T-helper 1 cell (primary cell): ENCODE measurements at places on chromosomes 13 and 19.

DNA sequence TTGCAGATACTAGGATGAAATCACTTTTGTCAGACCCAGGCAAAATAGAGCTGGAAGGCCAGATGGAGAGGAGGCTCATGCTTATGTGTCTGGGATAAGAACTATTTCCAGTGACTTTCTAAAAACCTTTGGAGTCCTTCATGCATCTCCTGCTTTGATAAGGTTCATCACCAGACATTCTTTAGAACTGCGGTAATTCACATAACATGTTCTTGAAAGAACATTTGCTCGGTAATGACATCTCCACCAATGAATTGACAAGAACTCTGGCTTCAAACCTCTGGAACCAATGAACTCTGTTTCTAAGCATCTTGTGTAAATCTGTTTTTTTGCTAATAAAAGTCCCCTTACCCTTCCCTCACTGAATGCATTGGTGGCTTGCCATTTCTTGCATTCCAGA, 112.0 kb upstream of the KL start:
- DNase-seq: no peak

DNA sequence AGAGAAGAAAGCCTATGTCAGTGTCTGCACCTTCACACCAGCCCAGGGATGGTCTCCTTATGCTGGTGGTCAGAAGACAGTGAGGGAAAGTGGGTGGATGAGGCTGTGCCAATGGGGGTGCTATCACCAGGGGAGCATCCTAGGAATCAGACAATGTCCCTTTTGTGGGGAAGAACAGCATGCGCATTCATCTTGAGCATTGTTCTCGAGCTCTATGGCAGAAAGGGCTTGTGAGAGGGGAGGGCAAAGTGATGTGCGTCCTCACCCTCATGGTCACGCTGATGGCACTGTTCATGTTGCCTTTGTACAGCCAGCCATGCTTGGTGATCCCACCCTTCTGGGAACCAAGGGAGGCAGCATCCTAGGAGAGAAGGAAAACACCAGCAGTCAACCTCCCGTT, 56.1 kb downstream of the DOCK9 start:
- DNase-seq: no peak

GRCh38 chr13:113329656-113330312, 32.7 kb downstream of the LAMP1 start:
- DNase-seq: no peak

GRCh38 chr13:98480915-98481877, 95.7 kb downstream of the STK24 start:
- no peak for DNase-seq

DNA sequence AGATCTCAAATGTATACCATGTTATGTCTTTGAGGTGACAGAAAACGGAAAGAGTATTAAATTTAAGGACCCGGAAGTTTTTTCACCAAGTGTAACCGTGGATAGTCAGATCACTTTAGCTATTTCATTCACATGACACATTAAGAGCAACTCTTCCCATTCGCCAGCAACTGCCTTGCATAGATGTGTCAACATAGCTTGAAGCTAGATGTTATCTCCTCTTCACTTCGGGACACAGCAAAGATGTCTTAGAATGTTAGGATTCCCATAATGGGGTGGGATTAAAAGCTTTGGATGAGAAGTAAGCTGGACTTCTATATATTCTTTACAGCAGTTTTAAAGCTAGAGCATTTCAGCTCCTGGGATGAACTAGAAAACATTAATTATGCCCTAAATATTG, 1135.9 kb upstream of the PCDH20 start:
- DNase-seq: no peak

DNA sequence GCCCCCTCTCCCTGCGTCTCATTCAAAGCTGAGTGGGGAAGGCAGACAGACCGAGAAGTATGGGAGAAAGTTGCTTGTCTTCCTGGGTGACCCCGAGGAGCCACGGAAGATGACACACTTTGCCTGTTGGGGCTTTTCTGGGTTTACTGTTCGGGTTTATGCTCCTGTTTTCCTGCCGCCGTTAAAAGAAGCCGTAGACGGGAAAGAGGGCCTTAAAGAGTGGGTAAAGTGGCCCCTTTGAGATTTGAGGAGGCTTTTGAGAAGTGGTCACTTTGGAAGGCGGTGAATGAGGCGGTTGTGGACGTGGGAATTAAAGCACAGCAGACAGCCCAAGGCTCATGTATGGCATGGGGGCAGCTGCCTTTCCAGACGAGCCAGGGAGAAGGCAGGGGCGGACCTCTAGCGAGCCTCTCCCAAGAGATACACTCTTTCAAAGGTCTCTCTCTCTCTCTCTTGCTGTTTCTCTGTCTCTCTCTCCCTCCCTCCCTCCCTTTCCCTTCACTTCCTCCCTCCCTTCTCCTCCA, 493 bp upstream of the LHFPL6 start:
- DNase-seq: no peak

DNA sequence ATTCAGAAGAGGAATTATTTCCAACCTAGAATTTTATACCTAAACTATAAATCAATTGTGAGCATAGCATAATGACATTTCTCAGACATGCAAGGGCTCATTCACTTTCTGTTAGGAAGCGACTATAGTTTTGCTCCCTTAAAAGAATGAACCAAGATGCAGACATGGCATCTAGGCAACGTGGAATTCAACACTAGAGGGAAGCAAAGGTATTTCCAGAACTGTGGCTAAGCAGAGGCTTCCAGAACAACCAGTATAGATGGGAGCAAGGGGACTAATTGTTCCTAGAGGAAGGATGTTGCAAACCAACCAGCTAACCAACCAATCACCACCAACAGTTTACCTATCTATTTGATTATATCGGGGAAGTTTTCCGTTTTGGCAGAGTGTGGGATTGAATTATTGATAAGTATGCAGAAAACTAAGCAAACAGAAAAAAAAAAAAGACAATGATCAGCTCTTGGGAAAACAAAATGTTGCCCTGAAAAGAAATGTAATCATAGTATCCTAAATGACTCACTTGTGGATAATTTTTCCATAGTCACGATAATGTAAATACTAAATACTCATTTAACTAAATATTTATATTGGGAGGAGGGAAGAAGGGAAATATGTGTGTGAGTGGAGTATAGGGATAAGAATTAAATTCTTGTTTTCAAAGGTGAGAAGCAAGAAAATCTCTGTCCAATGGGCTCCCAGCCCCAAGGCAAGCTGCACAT, 21.1 kb downstream of the ARL11 start:
- no peak for DNase-seq

DNA sequence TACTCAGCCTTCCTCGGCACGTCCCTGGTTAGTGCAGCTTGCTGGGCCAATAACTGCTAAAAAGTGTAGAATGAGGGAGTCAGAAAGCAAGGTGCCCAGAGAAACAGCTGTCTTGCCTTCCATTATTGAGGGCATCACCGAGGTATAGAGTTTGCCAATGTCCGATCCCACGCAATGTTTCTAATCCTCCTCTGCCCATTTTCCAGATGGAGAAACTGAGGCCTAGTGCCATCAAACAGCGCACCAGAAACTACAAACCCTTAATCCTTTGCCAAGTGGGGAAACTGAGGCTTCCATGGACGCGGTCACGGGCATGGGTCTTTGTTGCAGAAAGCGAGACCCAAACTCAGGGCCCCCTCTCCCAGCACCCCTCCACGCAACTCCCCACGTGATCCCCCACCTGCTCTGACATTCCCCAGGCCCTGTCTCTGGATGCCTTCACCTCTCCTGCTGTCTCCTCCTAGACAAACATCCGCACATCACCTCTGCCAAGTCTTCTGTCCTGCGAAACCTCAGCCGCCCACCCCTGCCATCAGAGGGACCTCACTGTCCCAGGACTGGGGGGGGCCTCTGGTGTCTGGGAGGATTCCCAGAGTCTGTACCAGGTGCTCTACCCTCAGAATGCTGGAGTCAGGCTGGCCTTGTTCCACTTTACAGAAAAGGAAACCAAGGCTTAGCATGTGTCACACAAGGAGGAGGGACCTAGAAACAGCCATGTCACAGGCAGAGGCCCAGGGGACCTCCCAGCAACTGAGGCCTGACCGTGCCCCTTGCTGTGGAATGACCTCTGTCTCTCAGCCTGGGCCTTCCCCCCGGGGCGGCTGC, 930 bp upstream of the PDE4C start:
- DNase-seq: no peak

GRCh38 chr19:16998635-16999194, 27.9 kb downstream of the CPAMD8 start:
- DNase-seq: no peak

- DNase-seq: no peak
These were observed 7.0 kb downstream of the C2CD4C start for GRCh38 chr19:401866-402511.

GRCh38 chr13:99341969-99342722, 34.9 kb upstream of the GPR183 start:
- DNase-seq: no peak

- DNase-seq: no peak
These were observed 31.3 kb downstream of the GRIK5 start for GRCh38 chr19:42038666-42039065.

DNA sequence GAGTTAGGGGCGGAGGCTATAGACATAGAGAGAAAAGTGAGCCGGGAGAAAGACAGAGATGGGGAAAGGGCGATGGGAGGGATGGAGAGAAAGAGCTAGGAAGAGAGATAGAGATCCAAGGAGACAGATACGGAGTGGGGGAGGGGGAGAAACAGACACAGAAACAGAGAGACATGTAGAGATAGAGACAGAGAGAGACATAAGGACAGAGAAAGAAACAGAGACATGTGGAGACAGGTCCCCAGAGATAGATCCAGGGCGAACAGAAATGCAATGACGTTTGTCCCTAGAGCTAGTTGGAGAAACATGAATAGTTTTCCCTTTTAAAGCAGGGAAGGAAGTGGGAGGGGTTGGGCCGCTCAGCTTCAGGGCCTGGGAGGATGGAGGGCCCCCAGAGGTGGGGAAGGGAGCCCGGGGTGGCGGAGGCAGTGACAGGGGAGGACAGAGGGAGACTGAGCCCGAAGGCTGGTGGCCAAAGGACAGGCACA, 4.6 kb downstream of the PPP1R14A start:
- no peak for DNase-seq

DNA sequence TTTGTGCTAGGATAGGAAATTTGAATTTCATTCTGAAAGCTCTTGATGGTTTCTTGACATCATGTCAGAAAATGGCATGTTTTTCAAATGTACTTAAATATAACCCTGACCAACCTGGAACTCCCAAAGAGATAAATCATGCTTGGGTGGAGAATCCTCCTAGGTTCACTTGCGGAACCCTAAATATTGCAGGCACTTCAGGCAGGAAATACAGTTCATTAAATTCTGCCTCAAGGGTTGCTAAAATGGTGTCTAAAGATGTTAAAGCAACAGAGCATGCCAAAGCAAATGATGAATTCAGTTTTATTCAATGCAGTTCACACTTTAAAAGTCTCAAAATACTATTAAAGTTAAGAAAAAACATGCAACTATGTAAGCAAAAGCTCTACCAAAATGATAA, 415.9 kb downstream of the SLITRK6 start:
- DNase-seq: no peak

- no peak for DNase-seq
These were observed 23.8 kb downstream of the LRFN3 start for GRCh38 chr19:35959968-35960320.

DNA sequence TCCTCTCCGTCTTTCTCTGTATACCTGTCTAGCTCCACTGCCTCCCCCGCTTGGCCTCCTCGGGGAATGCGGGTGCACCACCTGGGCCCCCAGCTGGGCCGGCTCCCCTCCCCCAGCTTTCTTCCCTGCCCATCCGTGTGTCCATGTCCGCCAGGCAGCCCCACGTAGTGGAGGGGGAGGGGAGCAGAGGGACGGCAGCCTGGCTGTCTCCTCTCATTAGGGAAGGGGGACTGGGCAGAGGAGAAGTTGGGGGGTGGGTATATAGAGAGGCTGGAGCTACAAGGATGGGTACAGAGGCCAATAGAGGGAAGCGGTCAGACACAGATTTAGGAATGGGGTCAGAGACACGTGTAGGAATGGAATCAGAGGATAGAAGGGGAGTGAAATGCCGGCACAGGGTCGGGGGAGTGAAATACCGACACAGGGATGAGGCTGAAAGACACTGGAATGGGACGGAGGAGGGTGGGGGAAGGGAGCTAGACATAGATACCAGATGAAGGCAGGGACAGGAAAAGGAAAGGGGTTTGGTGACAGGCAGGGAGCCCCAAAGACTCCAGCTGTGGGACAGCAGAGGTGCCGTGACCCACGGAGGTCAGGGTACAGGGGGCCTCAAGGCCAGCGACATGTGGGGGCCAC, 2.8 kb downstream of the NECTIN2 start:
- DNase-seq: no peak

- no peak for DNase-seq
These were observed 26.7 kb downstream of the ERCC5 start for GRCh38 chr13:102872531-102872930.

- DNase-seq: no peak
These were observed 29.7 kb downstream of the RASA3 start for GRCh38 chr13:114102521-114103288.

GRCh38 chr19:29421196-29421545, 104.6 kb upstream of the VSTM2B start:
- DNase-seq: no peak

DNA sequence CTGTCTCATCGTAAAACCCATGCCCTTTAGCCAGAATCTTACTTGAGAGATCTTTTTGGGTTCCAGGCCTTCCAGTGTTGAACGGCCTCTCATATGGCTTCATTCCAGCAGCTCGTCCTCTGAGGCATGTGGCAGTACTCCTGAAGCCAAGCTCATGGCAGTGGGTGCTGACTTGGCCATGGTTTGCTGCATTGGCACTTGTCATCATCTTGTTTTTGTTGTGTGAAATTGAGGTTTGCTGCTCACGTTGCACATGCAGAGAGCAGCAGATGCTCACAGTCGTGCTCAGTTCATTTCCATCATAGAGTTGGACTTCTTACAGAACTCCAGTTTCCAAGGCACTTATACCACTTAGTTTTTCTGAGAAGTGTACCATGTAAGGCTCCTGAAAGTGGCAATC, 14.9 kb downstream of the TEX29 start:
- no peak for DNase-seq

- DNase-seq: no peak
These were observed 221.8 kb upstream of the UBL3 start for GRCh38 chr13:30071969-30072817.

GRCh38 chr19:44747739-44748425, 626 bp upstream of the BCL3 start:
- DNase-seq: no peak

DNA sequence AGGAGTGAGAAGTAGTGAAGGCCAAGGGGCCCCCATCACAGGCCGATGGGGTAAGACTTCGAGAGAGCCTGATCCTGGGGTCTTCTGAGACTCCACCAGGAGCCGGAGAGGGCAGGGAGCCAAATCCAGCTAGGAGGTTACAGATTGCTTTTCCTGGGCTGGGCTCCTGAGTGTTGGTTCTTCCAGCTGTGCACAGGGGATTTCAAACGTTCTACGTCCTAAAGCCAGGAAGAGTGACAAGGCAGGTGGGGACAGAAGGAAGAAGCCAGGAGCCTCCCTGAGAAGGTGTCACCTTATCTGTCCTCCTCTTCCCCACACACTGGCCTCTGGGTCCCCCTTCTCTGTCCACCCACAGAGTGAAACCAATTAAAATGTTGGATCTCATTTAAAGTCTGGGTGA, 16.1 kb upstream of the TPRX2 start:
- no peak for DNase-seq
